ENCODE measurements at places on chromosomes 11 and 22.

DNA sequence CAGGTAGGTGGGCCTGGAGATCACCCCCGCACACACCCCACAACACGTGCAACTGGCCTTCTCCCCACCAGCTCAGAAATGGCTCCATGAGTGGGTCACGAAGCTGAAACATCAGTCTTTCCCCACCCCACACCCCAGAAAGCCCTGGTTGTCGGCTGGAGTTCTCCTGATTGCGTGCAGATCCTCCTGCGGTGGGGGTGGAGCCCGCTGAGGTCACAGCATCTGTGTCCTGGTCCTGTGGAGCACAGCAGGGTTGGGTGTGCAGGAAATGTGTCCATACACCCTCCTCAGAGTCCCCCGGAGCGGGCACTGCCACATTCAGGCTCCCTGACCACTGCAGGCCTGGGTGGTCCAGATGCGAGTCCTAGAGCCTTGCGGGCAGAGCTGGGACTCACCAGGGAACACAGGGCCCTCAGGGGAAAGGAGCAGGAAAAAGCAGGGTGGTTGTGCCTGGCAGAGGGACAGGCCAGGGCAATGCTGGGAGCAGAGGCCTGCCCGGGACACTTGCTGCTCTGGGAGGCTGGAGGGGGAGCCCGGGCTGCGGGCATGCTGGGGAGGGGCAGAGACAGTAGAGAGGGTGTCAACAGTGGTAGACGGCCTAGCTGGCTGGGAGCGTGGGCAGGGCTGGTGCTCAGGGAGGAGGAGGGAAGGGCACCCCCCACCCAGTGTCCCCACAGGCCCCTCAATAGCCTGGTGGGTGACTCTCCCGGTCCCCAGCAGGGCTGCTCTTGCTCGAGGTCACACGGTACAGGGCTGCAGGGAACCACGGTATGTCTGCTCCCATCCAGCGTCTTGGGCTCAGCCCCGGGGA is 42.4 kb upstream of the PPARA start:
- peak; percentile 59 for DNase-seq

DNA sequence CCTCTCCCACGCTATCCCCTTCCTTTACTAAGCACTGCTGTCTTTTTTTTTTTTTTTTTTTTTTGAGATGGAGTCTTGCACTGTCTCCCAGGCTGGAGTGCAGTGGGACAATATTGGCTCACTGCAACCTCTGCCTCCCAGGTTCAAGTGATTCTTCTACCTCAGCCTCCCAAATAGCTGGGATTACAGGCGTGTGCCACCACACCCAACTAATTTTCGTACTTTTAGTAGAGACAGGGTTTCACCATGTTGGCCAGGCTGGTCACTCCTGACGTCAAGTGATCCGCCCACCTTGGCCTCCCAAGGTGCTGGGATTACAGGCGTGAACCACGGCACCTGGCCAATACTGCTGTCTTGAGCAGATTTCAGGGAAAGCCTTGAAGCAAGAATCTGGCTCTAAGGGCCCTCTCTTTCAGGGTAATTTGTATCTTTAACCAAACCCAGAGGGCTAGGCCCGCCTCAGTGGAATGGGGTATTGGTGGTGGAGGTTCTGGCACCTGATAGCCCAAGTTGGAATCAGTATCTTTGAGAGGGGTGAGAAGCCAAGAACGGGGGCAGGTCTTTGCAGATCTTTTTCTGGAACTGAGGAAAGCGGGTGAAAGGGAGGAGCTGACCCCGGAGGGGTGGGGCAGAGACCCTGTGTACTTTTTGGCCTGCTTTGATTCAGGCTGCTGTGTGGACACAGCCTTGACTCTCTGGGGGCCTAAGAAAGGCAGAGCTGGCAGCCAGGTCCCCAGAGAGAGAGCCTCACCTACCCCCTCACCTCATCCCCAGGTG is 37.0 kb downstream of the TRIOBP start:
- DNase-seq, result no peak

DNA sequence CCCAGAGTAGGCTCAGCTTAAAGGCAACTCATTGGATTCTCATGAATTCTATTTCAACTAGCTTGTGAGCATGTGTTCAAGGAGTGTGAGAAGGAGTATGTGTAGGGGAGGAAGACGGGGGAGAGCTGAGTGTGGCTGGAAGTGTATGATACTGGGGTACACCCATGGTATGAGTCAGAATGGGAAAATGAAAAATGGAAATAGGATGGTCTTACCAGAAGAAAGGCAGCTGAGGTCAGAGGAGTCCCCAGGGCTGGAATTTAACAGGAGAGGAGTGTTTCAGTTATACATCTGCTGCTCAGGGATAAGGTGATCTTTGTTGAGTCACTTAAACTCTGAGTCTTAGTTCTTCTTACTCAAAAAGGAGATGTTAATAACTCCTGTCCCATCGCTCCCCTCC is 6.7 kb upstream of the ADAMTS15 start:
- DNase-seq, result no peak

DNA sequence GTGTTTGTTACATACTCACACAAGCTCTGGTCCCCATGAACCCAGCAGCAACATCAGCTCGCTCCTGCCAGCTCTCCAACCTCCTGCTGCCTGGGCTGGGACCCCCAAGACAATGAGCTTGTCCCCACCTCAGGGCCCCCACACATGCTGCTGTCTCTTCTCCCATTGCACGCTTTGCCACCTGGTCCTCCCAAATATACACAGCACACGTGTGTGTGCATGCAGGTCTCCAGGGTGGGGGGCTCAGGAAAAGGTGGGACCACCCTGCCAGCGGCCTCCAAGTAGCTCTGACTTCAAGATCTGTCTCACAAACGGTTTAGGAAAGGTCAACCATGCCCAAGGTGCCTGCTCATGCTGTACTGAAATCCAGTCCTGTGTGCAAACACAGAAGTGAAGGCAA is 68.1 kb upstream of the CCND1 start:
- DNase-seq, result no peak

- DNase-seq, result peak; percentile 99
These were observed 4.8 kb upstream of the ELFN2 start for GRCh38 chr22:37431801-37432707.

DNA sequence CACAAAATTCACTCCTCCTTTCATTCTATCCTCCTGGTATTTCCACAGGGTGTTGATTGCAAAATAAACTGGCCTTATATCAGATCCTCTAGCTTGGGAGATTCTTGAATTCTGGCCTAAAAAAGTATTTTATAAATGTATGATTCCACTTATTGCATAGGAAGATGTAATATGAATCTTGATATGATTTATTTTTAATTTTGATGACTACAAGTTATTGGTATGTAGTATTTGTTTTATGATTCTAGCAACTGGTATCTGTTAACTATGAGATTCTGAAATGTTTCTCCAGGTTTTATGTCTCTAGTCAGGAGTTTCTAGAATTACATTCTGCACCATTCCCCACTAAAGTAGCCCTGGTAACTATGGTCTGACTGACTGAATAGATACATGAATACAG is 373.9 kb upstream of the C11orf87 start:
- peak; percentile 54 for DNase-seq

DNA sequence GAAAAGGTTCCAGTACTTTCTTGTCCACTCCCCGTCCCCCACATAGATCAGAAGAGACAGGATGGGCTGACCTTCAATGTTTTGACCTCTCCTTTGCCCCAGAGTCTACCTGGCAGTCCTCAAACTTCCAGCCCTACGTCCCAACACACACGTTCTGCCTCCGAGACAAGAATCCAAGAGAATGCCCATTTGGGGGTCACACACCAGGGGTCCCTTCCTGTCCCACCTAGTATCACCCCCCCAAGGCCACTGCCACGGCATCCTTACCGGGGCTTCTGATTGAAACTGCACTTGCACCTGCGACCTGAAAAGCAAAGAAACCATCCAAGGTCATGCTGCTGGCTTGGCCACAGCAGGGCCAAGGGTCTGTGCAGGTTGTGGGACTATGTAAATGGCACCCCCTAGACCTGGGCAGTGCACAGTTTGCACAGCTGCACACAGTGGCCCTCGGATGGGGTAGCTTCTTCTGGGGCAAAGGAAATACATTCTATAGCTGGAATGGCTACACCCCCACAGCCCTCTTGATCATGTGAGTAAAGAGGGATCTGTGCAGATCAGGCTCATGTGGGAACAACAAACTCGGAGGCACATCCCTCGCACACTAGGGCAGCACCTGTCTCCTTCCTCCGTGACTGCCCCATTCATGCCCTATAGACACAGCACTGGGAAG is 16.5 kb upstream of the FXYD2 start:
- no peak for DNase-seq

GRCh38 chr22:48952256-48953102 is 875.2 kb downstream of the BRD1 start:
- DNase-seq, result no peak

GRCh38 chr11:107590460-107591377 is at the start of gene ELMOD1:
Gene ELMOD1, plus strand, starts transcription at chr11:107591147. Its CDS starts 27,043 bp downstream, at chr11:107618190.
- peak; percentile 40 for DNase-seq

DNA sequence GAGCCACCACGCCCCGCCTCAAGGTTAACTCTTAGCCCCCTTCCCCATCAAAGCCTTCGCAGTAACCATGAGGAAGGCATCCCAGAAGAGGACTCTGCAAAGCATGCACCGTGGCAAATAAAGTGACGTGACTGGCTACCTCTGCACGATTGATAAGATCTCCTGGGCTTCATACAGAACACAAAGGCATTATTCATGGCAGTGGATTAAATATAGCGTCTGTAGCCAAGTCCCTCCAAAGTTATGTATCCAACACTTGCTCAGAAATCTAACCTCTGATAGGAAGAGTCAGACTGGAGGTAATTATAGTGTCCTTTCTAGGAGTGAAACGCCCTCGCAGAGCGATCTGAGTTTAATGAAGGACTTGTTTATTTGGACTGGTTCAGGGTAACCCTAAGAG is 22.4 kb downstream of the CPT1A start:
- DNase-seq, result no peak

GRCh38 chr11:1072116-1072820 is 2.4 kb upstream of the MUC2 start:
- DNase-seq, result peak; percentile 33

DNA sequence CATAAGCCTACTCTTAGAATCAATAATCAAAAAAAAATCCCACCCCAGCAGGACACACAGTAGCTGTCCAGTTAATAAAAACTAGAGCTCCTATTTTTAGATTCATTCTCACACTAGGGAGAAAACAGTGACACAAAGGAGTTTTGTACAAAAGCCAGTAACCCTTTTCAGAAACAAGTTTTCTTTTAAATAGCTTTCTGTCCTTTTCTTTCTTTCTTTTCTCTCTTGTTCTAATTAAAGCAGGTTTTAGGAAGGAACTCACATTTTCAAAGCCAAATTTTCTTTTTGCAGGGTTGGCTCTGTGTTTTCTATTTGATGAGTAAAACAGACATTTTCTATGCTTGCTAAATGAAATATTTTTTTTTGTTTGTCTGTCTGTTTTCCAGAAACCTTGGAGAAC is 1390.7 kb downstream of the FAM181B start:
- no peak for DNase-seq

Measured in AG10803 (cell line).